ENCODE measurements at places on chromosomes 2 and 18.

- DNase-seq: no peak
Measured at GRCh38 chr18:3898861-3899613, 449.1 kb downstream of the TGIF1 start.

DNA sequence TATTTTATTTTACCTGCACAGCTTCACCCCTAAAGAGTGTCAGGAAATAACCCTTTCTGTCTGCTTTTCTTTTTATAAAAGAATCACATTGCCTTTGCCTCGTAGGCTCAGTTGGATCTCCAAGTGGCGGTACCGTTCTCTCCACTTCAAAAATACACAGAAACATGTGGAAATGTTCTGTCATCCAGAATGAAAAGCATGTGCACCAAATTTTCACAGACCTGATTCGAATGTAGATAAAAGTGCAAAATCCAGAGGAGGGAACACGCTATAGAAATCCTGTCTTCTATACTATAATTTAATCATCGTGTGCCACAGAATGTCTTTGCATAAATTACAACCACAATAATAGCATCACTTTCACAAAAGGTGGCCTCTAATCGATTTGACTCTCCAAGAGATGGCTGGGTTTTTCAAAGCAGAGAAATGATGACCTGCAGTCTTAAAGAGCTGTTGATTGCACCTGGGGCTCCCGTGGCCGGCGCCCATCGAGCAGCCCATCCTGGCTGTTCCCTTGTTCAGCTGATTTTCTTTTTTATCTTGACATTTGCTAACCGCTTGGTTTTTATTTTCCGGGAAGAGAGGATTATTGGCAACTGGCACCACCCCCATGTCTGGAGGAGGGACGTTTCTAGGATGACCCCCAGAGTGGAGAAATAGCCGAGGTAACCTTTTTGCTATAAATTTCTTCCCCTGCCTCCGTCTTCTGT, 290.2 kb downstream of the SOX11 start:
- no peak for DNase-seq

DNA sequence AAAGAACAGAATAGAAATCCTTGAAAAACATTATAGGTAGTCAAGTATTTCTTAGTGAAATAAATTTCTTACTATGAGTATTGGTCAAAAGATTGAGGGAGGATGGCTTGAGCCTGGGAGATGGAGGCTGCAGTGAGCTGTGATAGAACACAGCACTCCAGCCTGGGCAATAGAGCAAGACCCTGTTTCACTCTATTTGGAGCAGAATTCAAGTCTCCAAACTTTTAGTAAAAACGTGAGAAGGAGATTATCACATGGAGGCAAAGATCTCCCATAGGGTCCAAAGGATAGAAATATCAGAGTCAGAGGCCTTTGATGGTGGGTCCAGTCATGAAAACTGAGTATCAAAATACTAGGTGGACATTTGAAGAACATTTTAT, 2.4 kb upstream of the MYL12A start:
- no peak for DNase-seq

DNA sequence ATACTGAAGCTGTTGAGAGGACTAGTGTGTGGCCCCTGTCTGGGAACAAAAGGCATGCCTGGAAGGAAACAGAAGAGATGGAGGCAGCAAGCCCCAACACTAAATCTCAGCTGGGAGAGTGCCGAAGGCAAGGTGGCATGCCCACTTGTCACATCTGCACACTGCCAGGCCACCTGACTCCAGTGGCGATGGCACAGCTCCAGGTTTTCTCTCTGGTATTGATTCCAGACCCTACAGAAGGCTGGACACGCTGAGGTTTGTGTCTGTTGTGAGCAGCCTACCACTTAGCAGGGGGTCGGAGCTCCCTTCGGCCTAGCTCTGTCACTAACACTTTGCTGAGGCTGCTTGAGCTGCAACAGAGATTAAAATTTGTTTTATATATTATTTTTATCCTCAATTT, 307.3 kb downstream of the TDRD15 start:
- DNase-seq: no peak

- no peak for DNase-seq
Measured at GRCh38 chr18:51076503-51076902, 46.5 kb downstream of the SMAD4 start.

- no peak for DNase-seq
Measured at GRCh38 chr2:47195148-47195547, 40.0 kb upstream of the STPG4 start.

- no peak for DNase-seq
Measured at GRCh38 chr2:95203911-95204310, 3.4 kb upstream of the ZNF892 start.

- no peak for DNase-seq
Measured at GRCh38 chr2:46001741-46002506, 295.3 kb upstream of the EPAS1 start.

GRCh38 chr2:121130301-121130850, 154.6 kb downstream of the TFCP2L1 start:
- no peak for DNase-seq

DNA sequence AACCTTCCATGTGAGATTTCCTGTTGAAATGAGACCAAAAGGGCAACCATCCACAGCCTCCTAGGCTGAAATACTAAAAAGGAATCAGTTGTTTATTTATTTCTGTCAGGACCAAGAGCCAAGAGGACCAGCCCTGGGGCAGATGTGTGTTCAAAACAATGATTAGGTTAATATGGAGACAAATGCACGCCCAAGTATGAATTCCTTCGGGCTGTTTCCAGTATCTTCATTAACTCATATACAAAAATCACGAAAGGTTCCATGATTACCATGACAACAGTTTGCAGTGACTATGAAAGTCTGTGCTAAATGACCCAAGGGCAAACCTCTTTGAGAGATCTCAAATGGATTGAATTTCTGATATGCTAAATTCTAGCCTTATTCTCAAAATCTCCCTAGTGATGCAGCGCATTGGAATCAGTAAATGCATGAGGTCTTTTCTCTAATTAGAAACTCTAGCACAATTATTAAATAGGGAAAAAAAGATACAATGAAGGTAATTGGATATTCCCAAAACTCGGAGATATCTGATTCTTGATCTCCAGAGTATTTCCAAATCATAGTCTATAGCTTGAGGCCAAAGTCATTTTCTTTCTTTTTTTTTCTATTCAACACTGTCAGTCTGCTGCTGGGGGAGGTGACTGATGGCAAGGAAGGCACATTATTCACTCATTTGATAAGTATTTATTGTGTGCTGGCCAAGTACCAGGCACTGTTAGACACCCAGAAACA, 35.6 kb downstream of the VIT start:
- DNase-seq: no peak

DNA sequence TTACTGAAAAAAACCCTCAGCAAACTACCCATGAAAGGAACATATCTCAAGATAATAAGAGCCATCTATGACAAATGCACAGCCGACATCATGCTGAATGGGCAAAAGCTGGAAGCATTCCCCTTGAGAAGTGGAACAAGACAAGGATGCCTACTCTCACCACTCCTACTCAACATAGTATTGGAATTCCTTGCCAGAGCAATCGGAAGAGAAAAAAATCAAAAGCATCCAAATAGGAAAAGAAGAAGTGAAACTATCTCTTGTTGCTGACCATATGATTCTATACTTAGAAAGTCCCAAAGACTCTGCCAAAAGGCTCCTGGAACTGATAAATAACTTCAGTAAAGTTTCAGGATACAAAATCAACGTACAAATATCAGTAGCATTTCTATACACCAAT, 40.6 kb upstream of the MSTN start:
- no peak for DNase-seq

DNA sequence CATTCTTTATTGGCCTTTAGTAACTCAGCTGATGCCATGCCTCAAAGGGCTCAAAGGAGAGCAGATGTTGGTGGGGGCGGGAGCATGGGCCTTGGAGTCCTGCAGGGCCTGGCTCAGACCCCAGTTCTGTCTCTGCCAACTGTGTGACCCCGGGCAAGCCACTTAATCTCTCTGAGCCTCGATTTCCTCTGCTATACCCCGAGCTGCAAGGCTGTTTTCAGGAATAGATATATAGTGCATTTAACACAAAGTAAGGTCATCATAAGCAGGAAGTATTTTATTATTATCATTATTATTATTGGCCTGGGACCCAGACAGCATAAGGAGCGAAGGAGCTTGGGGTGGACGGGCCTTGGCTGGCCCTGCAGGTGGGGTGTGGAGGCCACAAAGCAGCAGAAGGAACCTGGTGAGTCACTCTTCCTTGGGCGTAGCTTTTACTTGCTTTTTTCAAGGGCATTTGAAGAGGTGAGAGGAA, 162.7 kb downstream of the INHBB start:
- DNase-seq: no peak

GRCh38 chr2:73963385-73964120, 21.2 kb upstream of the TET3 start:
- no peak for DNase-seq

DNA sequence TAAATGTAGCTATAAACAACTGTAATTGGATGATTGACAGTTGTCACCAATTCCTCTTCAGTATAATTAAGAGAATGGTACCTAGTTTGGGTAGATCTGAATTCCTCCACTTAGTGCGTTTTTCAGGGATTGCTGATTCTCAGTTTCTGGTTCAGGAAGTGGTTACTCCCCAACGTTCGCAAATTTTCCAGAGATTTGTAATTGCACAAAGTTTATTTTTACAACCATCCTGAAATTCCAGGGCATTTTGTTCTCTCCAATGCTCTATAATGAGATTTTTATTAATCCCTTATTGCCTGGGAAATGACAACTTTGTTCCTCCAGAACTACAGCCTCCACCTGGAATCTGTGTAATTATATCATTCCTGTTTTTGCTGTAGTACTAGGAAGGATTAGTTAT, 710.6 kb upstream of the ZEB2 start:
- no peak for DNase-seq

DNA sequence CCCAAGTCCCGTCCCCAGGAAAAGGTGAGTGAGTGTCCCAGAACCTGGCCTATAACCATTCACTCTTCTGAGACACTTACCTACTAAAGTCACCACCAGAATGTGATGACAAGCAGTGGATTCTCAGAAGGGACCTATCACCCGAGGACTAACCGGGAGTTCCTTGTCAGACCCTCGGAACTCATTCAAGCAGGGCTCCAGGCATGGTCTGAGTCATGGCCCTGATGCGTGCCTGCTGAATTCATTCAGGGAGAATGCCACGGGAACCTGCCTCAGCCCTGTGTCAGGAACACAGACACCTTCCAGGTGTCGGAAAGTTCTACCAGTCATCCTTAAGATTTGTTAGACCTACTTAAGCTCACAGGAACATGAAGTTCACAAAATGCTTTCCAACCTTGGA, 29.8 kb downstream of the ALPK2 start:
- no peak for DNase-seq

GRCh38 chr2:206693399-206694137, 24.6 kb downstream of the DYTN start:
- no peak for DNase-seq

- DNase-seq: no peak
Measured at GRCh38 chr2:69022548-69022947, 9.6 kb downstream of the ANTXR1 start.

DNA sequence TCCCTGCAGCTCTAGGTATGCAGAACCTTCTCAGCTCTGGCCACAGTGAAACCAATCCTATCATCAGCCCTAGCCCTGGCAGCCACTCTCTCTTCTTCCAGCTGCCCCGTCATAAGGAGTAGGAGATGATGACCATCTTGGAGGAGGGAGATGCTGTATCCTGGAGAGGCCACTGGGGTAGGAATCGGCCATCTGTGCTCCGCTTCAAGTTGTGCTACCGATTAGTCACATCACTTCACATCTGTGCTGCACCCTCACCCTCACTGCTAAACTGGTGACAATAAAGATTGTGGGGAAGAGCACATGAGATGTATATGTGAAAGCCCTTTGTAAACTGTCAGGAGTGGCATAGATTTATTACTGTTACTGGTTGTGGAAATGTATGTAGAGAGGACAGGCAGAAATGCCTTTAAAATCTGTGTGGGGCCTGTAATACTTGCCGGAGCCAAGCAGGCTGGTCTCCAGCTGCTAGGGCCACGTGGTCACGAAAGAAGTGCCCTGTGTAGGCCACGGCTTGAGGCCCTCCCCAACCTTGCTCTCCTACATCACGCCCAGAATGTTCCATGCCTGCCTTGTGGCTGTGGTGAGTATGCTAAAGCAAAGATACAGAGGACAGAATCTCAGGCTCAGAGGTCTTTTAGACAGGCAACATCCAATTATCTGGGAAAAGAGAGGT, 236.8 kb downstream of the CLIP4 start:
- DNase-seq: no peak

DNA sequence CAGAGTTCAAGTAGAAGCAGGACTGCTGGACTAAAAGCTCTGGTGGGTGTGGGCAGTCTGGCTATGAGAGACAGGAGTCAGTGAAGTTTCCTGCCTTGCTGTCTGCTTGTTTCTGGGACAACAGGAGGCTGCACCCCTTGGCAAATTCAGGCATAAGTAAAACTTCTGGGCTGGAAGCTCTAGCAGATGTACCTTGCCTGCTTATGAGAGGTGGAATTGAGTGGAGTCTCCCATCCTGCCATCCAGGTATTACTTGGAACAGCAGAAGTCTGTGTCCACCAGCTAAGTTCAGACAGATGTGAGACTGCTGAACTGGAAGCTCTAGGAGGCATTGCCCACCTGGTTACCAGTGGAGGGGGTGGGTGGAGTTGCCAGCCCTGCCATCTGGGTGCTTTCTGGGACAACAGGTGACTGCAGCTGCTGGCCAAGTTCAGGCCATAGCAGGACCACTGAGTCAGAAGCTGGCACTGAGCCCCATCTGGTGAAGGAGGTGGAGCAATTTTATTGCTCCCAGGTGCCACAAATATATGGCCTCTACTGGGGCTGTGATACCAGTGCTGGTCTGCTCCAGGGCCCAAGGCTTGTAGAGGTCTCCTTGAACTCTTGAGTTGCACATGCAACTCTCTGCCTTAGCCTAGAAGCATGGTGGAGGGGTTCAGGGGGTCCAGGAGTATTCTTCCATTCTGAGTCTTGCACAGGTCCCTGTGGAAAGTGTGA, 199.4 kb upstream of the FN1 start:
- no peak for DNase-seq

DNA sequence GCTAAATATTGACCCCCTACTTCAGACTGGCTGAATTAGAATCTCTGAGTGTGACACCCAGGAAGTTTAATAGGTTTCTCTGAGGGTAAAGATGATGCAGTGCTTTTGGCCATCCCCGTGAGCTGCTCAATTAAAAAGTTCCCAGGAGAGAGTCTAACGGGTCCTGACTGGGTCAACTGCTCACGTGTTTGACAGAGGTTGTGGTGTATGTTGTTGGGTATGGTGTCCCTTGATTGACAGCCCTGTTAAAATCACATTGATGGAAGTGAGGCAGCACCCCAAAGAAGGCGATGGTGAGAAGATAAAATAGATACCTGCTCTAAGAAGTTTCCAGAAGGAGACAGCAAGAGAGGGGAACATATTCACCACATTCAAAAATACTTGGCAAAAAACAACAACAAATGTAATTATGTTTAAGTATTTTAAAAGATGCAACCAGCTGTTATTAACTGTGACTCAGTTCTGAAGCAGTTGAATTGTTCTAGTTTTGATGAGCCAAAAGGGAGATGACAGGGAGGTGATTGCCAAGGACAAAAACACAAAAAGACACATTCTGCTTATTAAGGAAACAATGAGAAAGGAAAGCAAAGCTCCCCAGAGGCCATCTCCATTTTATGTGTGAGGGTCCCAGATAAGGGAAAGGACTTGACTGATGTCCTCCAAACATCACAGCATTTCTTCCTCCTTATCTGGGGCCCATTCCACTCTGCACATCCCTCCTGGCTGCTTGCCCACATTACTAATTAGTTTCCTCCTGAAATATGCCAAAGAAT, 11.5 kb upstream of the GMCL1 start:
- no peak for DNase-seq

GRCh38 chr2:188068093-188068492, 223.6 kb upstream of the GULP1 start:
- no peak for DNase-seq
